ENCODE measurements at places on chromosomes 4 and X. TPM values are rescaled to one million over a fixed set of nuclear protein-coding genes. Genes with fewer than 3 reads are reported as not detected.

The VCX gene
- polyA plus RNA-seq = not detected

The RGN gene
- 163 TPM for polyA plus RNA-seq

The NMU gene
- not detected for polyA plus RNA-seq

The XAGE1A gene
- polyA plus RNA-seq = not detected

The ENAM gene
- polyA plus RNA-seq = 0.29 TPM

The FRMPD4 gene
- polyA plus RNA-seq = 0.03 TPM

The ZNF185 gene
- polyA plus RNA-seq = 0.80 TPM

The GSX2 gene
- not detected for polyA plus RNA-seq

The PRICKLE3 gene
- polyA plus RNA-seq = 3.3 TPM

The PLAC8 gene
- polyA plus RNA-seq = 8.1 TPM

The WAS gene
- polyA plus RNA-seq = 3.1 TPM

The CXCL6 gene
- 3.4 TPM for polyA plus RNA-seq

The ZNF280C gene
- polyA plus RNA-seq = 0.50 TPM

The SLC4A4 gene
- polyA plus RNA-seq = 5.8 TPM

The C1QTNF7 gene
- polyA plus RNA-seq = 0.43 TPM

The PDZD11 gene
- polyA plus RNA-seq = 25.9 TPM

The IQSEC2 gene
- 0.40 TPM for polyA plus RNA-seq

The HERC6 gene
- polyA plus RNA-seq = 1.5 TPM

The ADGRG2 gene
- 0.24 TPM for polyA plus RNA-seq

The ITGB1BP2 gene
- 0.51 TPM for polyA plus RNA-seq

All from liver (tissue), 10 donors.